IPS DF 19.7 (cell line): ENCODE measurements at places on chromosomes 7 and 10.
A peak's percentile ranks its signal among the peaks of the same experiment; 100 is the strongest.

- no peak for DNase-seq
Observed at GRCh38 chr10:78302989-78303854, 269.6 kb downstream of the RPS24 start.

DNA sequence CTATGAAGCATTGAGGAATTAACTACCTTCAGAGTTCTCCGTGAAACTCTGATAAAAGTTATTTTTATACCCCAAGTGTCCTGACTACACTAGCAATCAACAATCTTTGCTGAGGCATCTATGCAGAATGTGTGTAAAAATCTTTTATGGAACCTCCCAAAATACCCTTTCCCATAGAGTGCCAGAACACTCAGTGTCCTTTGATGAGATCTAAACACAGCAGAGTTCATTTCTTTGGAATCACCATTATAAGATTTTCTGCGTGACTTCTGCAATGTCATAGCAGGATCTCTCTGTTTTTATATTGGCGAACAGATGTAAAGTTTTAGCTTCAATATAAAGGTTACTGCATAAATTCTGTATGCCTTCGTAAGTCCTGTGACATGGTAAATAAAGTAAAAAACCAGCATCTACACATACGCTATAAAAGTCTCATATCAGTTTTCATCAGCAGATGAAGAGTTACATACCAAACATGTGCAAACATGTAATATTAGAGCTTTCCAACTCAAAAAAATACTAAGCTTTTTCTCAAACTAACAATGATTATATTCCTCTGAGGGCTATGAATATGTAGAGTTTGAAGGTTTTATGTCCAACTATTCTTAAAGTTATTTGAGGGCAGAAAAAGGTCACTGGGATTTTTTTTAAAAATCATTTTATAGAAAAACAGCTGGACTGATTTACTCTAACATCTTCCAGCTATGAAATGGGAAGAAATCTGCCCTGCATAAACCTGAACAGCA is 67.2 kb downstream of the SKIDA1 start:
- no peak for DNase-seq

GRCh38 chr7:18288322-18289037 is 207.1 kb upstream of the HDAC9 start:
- DNase-seq: no peak

- no peak for DNase-seq
Observed at GRCh38 chr10:17453373-17454091, 863 bp downstream of the ST8SIA6 start.

DNA sequence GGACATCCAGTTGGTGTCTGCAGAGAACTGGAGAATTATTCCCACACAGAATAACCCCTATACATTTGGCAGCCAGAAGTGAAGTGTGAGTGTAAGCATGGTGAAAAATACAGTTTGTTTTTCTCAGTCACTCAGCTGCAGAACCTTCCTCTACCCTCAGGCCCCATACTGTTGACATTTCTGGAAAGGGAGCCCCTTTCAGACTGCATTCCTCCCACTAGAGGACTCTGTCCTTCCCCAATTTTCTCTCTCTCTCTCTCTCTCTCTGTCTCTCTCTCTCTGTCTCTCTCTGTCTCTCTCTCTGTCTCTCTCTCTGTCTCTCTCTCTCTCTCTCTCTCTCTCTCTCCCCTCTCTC is 86.8 kb upstream of the STEAP1B start:
- DNase-seq: peak; percentile 74

DNA sequence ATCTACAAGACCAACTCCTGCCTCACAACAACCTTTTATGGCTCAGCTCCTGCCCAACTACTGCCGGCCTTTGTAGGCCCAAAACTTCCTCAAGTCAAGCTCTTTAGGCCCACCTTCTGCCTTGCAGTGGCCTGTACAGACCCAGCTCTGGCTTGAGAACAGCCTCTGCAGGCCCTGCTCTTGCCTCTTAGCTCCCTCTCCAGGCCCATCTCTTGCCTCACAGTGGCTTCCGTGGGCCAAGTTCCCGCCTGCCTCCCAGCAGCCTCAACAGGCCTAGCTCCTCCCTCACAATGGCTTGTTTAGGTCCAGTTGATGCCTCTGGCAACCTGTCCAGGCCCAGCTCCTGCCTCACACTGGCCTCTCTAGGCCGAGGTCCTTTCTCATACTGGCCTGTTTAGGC is 32.4 kb upstream of the VKORC1L1 start:
- DNase-seq: no peak

DNA sequence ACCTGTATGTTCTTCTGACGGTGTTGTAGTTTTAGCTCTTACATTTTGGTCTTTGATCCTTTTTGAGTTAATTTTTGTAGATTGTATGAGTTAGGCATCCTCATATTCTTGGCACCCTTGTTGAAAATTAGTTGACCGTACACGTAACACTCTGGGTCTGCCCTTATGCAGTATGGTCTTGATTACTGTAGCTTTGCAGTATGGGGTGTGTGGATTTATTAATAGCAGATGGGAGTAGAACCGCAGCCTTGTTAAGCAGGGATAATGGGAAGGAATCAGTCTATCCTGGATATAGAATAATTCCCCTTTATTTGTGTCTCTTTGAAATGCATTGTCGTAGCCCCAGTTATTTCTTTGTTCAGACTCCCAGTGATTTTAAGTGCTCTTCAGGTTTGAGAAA is 95.5 kb downstream of the UBE3C start:
- no peak for DNase-seq

GRCh38 chr10:86164960-86165630 is 201.5 kb downstream of the GRID1 start:
- no peak for DNase-seq

DNA sequence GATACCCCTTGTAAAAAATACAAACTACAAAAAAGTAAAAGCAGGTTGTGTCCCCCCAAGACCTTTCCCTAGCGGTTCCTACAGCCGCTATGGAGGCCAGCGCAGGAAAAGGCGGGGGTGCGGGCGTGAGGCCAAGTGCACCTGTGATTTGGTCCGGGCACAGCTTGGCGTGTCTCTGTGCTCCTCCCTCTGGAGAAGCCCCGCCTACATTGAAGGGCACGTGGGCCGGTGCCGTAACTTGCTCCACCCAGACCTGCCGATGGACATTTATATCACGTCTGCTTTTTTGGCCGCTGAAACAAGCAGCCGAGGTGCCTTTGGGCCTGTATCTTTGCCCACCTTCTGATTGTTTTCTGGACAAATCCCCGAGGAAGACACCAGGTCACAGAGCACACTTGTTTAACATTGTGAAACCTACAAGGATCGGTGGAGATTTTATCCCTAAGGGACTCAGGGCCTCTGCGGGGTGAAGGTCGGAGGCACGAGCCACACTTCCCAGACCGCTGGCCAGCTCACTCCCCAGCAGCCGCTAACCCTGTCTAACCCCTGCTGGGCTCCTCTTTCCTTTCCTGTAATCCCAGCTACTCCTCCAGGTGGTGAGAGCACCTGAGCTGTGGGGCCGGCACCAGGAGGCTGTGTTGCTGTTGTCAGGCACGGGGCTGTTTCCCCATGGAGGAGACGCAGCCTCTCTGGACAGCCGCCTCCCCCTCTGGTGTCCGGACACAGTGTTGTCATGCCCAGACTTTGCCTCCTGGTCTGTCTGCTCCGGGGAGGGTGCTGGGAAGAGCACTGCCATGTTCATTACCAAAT is 18.8 kb upstream of the INPP5A start:
- DNase-seq: peak; percentile 61

DNA sequence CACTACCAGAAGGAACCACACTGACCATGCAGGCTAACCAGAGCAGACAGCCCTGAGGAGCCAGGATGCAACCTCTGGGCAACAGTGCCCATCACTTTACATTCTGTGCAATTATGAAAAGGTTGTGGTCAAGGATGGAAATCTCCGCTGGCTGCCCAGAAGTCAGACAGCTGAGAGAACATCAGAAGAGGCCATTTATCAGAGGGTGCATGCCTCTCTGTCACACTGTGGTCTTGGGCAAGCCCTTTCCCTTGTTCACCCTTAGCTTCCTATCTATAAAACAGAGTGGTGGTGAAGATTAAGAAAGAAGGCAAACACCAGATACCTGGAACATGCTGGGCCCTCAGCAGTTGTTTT is 120.7 kb upstream of the GDF10 start:
- DNase-seq: no peak
